Activated CD4-positive, CD25-positive, alpha-beta regulatory T cell (primary cell): ENCODE measurements at places on chromosomes 4 and X.

DNA sequence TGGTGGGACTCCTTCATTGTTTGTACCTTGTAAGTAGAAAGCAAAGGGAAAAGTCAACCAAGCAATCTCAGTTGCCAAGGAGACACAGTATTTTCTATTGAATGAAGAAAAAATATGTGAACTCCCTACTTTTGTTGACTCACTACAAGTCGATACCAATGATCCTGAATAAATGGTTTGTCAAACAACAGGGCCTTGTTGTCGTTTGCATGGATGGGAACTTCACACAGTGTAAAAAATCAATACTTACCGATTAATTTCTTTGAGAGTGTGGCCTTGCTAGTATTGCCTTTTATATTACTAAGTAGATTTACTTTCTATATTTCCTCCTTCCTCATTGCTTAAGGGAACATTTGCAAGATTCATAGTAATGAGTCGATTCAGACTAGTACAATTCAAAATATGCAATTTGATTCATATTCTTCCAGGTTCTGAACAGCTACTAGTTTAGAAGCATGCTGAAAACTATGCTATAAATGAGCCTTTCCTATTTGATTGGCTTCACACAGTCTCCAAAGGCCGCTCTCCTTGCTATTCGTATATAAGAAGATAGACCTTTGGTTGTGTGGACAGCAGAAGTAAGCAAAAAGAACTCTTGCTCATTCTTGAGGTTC is 108.0 kb downstream of the ZNF330 start:
- DNase-seq, result no peak

GRCh38 chrX:29911673-29912072 is 303.7 kb upstream of the MAGEB2 start:
- DNase-seq, result no peak

DNA sequence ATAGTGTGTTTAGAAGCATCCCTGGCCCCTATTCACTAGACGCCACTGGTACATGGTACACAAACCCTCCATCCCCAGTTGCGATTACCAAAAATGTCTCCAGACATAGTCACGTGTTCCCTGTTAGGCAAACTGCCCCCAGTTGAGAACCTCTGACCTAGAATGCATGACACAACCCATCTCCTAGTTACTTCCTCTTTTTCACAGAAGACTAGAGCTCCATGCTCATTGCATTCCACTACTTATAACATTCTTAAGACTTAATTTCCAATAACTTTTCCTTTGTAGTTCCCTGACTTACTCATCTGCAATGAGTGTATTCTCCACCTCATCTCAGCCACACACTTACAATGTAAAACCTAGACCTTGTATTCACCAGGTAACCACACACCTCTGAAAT is 68.6 kb downstream of the PRSS12 start:
- no peak for DNase-seq

DNA sequence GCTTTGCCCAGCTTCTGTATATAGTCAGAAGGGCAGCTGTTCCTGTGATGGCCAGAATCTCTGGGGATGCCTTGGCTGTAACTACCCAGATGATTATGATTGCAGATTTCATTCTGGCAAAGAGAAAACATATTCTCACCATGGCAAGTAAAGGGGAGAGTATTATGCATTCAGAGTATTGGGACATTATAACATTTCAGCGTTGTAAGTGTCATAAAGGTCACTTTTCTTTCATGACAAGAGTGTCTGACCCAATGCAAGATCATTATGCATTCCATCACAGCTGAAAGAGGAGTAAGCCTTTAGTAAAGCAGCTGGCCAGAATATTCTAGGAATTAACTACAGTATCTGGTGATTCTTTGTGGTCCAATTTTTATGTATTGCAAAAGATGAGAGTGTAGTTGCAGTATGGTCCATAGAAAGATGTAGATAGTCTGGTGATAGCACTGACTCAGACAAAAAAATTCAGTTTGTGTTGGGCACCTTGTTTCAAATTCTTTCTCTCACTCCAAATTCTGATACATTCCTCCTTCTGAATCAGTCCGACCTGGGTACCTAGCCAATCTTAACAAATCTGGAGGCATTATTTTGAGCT is 2366.3 kb downstream of the PCDH7 start:
- DNase-seq, result no peak

DNA sequence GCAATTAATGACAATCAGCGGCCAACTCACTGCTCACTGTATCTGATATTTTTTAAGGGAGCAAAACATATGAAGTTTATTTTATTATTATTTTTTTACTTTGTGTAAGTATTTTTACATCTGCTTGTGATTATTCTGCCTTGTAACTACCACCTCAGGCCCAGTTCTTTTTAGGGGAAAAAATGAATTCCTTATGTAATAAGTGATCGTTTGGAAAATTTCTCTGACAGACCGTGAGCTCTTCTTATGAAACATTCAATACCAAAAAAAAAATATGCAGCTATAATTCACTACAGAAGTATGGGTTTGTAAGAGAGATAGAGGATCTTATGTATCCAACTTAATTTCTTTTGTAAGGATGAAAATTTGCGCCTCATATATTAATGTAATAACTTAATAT is 33.5 kb upstream of the STOX2 start:
- no peak for DNase-seq

- DNase-seq, result no peak
Measured at GRCh38 chrX:10629905-10630304, 9.5 kb upstream of the MID1 start.

DNA sequence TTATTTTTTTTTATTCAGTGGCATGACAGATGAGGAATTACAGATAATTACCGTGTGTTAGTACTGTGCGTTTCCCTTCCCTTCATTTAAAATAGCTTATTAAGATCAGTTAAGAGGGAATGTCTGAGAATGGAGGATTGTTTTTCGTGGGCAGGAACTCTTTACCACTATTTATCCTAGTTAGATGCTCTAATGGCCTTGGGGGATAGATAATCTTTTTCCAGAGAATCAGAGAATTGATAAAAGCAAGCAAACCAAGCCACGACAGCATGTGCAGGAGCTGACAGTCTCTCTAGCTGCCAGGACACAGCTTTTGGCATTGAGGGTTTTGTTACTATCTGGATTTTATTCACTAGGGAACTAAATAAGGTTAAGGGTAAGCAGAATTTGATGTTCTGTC is 128.7 kb downstream of the DCLK2 start:
- no peak for DNase-seq

- no peak for DNase-seq
Measured at GRCh38 chrX:96824166-96824565, 59.5 kb upstream of the RPA4 start.

DNA sequence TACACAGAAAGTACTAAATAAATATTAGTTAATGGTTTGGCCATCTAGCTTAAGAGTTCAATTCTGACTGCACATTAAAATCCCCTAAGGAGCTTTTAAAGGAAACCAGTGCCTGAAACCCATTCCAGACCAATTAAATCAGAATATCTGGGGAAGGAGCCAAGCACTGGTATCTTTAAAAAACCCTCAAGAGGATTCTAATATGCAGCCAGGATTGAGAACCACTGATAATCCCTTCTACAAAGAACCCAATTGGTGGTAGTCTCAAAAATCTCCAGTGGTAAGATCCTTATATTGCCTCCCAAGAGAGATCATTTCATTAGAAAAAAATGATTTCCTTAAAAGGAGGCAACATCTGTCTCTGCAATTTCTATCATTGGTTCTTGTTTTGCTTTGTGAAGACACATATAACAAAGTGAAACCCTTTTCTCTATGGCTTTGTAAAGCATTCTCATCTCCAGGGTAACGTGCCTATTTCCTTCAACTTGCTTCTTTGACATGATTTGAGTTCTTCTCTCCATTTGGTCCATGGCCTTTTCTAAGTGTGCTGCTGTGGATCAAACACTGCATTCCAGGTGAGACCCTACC is 3.5 kb downstream of the GPR34 start:
- no peak for DNase-seq

GRCh38 chr4:7647186-7647585 is 212.5 kb upstream of the PSAPL1 start:
- no peak for DNase-seq

- no peak for DNase-seq
Measured at GRCh38 chr4:185903205-185903604, 91.2 kb upstream of the SORBS2 start.

- no peak for DNase-seq
Measured at GRCh38 chr4:31007858-31008257, 287.7 kb downstream of the PCDH7 start.

DNA sequence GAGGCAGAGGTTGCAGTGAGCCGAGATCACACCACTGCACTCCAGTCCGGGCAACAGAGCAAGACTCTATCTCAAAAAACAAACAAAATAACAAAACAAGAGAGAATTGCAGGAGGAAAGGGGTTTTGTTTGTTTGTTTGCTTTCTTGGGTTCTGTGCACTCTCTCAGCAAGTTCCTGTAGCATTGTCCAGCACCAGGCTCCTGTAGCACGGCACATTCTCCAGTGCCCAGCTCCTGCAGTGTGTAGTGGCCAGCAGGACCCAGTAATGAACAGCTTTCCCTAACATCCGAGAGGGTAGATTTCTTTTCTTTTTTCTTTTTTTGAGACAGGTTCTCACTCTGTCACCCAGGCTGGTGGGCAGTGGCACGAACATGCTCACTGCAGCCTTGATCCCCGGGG is 60.5 kb upstream of the USP9X start:
- DNase-seq, result no peak

DNA sequence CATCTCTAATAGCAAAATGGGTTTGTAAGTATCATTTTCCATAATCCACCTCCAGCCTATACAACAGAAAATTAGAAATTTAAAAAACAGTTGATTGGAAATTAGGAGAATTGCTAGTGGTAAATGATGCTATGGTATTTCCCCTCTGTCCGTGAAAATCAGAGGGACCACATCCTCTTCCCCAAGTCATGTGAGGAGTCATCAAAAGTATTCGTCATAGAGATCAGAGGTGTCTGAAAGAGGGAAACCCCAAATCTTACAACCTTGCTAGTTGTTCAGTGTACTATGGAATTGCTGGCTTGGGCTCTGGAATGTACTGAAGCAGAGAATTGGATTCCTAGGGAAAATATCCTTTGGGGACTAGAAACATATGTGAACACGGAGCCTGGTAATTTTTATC is 241.4 kb upstream of the ARHGAP24 start:
- DNase-seq, result no peak

- DNase-seq, result no peak
Measured at GRCh38 chr4:42906341-42906740, 13.8 kb downstream of the GRXCR1 start.

DNA sequence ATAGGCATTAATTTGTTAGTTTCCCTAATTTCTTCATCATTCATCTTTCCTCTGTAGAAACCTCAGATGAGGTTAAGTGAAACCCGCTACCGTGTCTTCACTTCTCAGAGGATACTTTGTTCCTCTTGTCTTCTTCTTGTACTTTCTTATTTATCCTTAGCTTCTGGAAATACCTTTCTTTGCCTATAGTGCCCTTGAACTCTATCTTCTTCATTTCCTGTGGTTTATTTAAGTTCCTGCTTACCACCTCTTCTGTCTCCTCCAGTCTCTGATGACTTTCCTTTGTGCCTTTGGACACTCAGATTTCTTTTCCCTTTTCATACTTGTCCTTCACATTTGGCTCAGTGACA is 159.6 kb upstream of the LEF1 start:
- no peak for DNase-seq

DNA sequence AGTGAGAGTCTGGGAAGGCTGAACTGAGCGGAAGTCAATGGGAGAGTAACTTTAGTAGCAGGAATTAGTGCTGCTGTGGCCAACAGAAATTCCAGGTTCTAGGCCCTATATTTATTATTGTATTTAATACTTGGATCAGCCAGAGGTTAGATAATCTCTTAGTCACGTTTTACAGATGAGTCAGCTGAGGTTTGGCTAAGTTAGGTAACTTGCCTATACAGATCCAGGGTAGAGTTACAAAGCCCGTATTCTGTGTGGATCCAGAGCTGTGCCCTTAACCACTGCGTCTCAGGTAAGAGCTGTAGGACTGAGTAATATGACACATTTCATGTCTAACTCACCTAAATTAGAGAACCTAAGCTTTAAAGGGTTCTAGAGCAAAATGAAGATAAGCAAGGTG is 20.5 kb downstream of the PSMD10 start:
- no peak for DNase-seq

- DNase-seq, result no peak
Measured at GRCh38 chr4:30642567-30642966, 77.6 kb upstream of the PCDH7 start.

DNA sequence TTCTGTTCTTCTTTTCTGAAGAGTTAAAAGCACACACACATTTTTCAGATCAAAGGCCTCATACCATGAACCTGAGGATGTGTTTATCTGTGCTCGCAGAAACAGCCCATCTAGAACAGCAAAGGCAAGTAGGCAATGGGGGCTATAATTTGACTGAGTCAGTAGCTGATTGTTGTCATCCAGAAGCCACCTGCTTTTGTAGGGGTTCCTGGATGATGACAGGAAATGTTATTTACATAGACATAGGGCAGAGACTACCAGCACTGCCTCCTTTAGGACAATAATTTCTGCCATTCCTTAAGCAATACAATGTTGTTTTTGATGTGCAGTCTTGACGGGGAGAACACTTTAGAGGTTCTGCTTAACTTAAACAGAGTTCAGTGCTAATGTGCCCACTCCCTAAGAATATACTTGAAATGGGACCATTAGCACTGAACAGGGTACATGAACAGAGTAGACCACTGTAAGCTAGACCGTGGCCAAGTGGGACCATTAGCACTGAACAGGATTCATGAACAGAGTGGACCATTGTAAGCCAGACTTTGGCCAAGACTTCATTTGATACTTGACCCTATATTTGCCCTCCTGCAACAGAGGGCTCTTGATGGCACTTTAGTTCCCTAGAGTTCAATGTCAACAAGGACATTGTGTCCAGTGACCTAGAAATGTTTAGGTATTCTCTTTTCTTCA is 42.8 kb upstream of the CCSER1 start:
- DNase-seq, result no peak

DNA sequence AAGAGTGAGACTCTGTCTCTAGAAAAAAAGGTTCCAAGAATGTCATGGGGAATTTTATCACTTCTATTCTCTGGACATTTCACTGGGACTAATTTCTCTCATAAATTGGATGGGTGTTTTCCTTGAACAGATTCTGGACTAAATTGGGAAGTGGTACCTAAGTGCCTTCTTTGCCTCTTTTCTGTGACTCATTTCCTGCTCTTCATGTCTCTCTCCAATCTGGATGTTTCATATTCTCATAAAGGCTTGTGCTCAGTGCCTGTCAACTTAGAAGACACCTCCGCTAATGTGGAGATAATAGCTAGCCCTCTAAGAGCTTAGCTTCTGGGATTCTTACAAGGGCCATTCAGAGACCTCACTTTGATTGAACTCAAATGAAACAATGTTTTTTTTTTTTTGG is 38.0 kb upstream of the IGFBP7 start:
- no peak for DNase-seq

GRCh38 chrX:40383969-40384368 is 196.8 kb upstream of the ATP6AP2 start:
- DNase-seq, result no peak

GRCh38 chr4:143782521-143782920 is 82.0 kb upstream of the FREM3 start:
- DNase-seq, result no peak

DNA sequence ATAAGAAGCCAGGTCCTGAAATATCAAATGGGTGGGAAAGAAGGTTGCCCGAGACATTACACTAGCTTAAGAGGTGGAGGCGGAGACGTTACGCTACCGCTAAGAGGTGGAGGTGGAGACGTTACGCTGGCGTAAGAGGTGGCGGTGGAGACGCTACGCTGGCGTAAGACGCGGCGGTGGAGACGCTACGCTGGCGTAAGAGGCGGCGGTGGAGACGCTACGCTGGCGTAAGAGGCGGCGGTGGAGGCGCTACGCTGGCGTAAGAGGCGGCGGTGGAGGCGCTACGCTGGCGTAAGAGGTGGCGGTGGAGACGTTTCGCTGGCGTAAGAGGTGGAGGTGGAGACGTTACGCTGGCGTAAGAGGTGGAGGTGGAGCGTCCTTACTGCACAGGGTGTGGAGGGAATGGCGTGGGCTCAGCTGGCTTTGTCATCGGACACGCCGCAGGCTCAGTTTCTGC is 12.8 kb downstream of the CYP4V2 start:
- DNase-seq, result no peak
